Fibroblast of the aortic adventitia (primary cell): ENCODE measurements at places on chromosomes 2 and 18. TPM values are rescaled to one million over a fixed set of nuclear protein-coding genes. Genes with fewer than 3 reads are reported as not detected.

GRCh38 chr2:152613235-152613634 is 104.0 kb downstream of the PRPF40A start:
- DNase-seq: peak; percentile 22

DNA sequence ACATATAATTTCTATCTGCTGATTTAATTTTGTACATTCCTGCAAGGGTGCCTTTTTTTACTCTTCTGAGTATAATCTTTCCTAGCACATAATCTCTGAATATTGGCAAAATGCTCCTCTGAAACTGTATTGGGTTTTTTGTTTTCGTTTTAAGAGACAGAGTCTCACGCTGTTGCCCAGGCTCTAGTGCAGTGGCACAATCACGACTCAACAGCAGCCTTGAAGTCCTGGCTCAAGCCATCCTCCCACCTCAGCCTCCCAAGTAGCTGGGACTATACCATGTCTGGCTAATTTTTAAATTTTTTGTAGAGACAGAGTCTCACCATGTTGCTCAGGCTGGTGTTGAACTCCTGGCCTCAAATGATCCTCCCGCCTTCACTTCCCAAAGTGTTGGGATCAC is 104.9 kb downstream of the SPTBN1 start:
- DNase-seq: no peak

DNA sequence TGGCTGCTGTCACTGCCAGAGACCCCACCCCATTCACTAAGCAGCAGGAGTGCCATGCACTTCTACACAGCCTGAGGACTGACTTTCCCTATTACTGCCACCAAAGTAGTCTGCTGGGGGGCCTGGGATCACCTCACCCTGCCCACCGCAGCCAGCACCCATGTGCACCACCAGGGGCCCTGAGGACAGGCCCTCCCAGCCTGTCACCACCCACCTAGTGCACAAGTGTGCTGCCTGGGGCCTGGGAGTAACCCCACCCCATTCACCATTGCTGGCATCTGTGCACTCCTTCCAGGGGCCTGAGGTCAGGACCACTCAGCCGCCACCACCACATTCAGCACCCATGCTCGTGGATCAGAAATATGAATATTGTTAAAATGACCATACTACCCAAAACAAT is 247.8 kb upstream of the NCKAP5 start:
- DNase-seq: no peak

DNA sequence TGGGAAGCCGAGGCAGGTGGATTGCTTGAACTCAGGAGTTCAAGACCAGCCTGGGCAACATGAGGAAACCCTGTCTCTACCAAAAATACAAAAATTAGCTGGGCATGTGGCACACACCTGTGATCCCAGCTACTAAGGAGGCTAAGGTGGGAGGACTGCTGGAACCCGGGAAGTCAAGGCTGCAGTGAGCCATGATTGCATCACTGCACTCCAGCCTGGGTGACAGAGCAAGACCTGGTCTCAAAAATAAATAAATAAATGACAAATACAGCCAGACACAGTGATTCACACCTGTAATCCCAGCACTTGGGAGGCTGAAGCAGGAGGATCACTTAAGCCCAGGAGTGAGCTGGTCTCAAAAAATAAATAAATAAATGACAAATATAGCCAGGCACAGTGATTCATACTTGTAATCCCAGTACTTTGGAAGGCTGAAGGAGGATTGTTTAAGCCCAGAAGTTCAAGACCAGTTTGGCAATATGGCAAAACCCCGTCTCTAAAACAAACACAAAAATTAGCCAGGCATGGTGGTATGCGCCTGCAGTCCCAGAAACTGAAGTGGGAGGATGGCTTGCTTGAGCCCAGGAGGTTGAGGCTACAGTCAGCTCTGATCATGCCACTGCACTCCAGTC is 6.2 kb downstream of the KANSL3 start:
- peak; percentile 81 for DNase-seq

DNA sequence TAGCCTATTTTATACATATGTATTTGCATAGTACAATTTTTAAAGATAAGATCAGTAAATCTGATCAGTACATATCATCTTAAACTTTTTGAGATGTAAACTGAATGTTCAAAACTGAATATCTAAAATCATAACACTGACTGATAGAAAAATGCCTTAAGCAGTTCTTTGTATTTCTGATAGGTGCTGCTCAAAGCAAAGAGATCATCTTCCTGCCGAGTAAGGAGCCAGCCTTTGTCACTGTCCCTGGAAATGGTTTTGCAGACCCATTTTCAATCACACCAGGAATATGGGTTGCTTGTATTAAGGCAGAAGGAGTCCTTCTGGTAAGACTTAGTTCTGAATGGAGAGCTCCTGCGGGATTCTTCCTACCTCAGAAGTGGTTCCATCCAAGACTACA is 135.0 kb downstream of the LAMA3 start:
- no peak for DNase-seq

GRCh38 chr2:19554520-19554919 is 196.1 kb upstream of the OSR1 start:
- no peak for DNase-seq

DNA sequence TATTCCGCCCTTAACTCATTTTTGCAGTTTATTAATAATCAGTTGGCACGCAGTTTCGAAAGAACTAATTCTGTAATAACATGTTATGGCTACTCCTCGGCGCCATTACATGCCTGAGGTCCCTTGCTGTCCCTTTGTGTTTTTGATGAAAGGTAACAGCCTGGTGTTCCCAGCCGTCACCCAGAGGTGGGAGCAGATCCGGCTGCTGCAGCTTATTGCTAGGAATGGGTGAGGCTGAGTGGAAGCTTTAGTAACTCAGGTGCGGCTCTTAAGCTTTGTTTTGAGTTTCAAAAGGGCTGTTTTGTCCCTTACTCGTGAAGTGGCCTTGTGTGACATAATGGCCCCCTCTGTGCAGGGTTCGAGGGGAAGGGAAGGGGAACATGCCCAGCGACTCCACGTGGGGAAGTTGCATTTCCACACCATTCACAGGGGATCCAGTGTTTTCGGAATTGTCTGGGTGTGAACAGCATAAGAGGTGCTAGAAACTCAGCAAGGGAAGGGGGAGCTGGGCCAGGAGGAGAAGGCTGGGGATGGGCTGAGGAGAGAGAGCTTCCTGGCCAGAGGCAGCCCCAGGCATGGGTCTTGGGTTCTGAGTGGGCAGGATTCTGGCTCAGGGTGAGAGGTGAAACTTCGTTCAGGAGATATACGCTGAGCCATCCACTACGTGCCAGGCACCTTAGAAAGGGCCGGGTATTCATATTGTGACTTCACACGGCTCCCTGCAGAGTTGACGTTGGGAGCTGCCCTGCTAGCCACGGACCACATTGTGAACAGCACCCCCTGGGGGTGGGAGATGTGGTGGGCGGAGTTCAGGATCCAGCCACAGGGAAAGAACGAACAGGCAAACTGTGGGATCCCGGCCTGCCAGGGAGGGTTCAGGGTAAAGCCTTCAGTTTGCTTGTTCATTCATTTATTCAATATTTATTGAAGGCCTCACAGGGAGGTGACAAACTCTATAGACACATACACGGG is 84.4 kb downstream of the TGOLN2 start:
- DNase-seq: no peak

DNA sequence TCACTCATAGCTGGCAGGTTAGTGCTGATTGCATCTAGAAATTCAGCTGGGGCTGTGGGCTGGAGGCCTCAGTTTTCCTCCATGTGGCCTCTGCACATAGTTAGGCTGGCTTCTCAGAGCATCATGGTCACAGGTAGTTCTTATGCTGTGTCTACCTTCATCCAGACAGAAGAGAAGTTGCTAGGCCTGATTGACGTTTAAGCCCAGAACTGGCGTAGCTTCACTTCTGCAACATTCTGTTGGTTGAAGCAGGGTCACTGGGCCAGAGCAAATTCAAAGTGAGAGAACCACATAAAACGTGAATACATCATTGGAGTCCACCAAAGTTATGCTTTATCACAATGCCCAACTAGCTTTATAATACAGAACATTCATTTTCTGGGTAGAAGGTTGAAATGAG is 116.0 kb downstream of the SPP2 start:
- no peak for DNase-seq

- peak; percentile 91 for DNase-seq
Measured at GRCh38 chr2:191020742-191021381, 6.9 kb upstream of the STAT1 start.

Gene BCL2
- total RNA-seq: 4.2 and 13.2 TPM in 2 replicates

Gene SERPINB11
- not detected in 2 replicates for total RNA-seq

Gene TEX261
- 11.8 and 44.2 TPM in 2 replicates for total RNA-seq
